HFF-Myc (cell line): ENCODE measurements at places on chromosomes 16 and 17.

DNA sequence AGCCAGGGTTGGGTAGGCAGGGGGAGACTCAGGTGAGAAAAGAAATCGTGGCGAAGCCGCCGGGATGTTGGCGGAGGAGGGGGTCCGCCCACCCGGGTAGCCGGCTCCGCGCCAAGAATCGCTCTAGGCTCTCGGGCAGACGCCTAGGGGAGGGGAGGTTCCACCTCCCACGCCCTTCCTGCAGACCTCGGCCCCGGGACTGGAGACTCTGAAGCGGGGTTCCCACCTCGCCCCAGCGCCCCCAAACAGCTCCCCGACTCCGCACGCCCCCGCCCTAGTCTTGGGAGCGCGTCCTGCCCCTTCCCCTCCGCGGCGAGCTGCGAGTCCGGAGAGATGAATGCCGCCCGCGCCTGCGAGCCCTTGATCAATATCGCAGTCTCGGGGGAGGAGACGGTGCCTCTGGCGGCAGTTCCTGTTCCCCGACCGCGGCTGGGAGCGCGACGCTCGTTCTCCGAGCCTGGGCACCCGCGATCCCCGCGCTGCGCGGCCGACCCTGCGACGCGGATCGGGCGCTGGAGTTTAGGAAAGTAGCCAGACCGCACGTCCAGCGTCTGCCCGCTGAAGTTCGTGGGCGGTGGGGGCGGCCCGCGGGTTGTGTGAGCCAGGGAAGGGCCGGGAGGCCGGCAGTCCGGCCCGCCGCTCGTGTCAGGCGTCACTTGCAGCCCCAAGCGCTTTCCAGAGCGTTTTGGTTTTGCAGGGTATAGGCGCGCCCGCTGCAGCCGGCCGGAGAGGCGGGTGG lies 790 bp downstream of the CRHR1 start:
- no peak for DNase-seq

- no peak for DNase-seq
Observed at GRCh38 chr17:78104540-78104941, 24.0 kb downstream of the TMC6 start.

DNA sequence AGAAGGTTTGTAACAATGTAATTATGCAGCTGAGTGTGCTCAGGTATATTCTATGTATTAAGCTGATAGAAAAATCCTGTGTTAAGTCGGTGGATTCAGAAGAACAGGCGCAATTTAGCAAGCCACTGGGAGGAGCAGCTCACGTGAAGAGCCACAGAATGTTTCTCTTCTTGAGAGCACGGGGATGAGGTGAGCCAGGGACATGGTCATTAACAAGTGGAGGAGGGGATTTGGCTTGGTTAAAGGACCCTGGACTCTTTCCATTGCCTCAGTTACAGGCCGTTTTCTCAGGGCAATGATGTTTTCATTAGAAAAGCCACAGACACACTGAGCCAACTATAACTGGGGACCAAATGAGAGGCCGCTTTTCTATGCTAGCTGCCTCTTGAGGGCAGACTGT lies 178.7 kb downstream of the SNX29 start:
- DNase-seq, result no peak

- no peak for DNase-seq
Observed at GRCh38 chr16:50464325-50465290, 83.6 kb upstream of the NKD1 start.

DNA sequence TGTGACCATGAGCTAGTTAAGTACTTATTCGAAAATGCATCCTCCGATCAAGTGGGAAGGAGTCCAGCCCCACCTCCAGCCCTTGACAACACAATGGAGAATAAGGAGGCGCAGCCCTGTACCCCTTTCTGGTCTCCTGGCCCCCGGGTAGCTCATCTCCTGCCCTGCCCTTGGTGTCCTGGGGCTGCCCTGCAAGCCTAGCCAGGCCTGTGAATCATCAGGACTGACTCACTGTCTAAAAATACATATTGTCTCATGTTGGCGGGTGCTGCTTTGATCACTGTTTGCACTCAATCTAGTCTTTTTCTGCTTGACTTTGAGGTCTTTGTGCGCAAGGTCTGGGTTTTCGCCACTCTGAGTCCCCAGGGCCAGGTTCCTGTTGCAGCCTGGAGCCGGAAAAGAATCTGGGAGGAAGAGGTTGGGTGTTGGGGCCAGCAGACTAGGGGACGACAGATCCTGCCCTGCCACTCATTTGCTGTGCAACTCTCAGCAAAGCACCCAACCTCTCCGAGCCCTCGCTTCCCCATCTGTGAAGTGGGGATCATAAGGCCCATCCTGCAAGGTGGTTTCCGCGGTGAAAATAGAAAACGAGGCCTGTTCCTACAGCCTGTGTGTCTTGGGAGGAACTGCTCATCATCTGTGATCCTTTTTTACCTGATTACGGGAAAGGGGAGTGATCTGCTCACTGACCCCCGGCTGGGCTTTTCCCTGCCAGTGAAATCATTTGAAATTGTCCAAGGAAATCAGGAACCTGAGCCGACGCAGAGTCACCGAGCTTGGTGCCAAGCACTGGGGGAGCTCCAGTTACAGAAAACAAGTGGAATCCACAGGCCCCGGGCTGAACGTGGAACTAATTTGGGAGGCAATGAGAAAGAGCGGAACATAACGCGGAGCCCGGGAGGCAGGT lies 230.4 kb downstream of the PARN start:
- no peak for DNase-seq

DNA sequence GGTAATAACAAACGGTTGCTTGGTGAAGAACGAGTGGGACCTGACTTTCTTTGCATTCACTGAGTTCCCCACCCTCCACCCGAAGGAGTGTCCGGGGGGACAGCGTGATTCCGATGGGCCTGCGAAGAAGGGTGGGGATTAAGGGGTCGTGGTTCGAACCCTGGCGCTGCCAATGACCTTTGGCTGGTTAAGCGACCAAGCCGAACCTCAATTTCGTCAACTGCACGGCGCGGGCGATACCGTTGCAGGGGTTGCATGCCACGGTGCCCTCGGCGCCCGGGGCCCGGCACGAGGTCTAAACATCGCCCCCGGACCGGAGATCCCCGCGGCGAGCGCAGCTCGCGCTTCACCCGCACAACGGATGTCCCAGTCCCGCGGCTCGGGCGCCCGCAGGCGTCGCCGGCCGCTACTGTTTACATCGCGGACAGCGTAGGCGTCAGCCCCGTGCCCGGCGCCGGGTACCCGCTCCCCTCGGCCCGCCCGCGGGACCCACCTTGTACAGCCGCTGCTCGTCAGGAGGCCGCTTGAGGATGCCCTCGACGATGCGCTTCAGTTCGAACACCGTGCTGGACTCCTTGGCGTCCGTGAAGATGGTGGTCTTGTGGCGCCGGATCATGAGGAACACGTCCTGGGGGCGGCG lies 460 bp downstream of the ELOB start:
- DNase-seq, result no peak

GRCh38 chr17:76671912-76672262 lies 28.3 kb upstream of the ST6GALNAC1 start:
- no peak for DNase-seq

DNA sequence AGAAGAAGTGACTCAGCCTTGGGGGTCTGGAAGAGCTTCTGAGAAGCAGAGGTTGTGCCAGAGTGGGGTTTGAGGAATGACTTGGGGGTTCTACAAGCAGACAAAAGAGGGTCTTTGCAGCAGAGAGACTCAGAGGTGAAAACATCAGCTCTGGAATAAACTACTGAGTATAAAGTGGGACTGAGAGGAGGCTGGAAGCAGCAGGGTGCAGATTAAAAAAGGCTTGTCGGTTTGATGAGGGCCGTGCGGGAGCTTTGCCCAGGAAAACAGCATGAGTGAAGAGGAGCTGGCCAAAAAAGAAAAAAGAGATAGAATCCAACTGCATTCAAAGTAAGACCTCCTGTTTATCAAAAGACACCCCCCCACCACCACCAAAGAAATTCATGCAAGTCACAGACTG lies 13.1 kb upstream of the ACE start:
- no peak for DNase-seq

- no peak for DNase-seq
Observed at GRCh38 chr17:33892717-33893591, 362.1 kb upstream of the CCL2 start.

DNA sequence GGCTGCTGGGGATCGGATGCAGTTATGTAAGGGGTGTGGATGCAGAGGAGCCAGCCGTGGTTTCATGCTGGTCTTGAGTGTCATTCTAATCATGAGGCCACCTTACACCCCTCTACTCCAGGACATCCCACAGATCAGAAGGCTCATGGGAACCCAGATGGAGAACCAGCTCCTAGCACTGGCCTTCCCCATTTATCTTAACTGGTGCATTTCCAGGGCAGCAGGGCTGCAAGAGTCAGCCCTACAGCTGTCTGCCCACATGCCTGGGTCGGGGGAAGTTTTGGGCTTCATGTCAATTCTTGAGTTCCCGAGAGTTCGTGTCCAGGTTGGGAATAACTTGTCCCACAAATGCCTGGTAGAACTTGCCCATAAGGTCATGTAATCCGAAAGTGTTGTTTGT lies 29.1 kb downstream of the RPTOR start:
- DNase-seq, result no peak

DNA sequence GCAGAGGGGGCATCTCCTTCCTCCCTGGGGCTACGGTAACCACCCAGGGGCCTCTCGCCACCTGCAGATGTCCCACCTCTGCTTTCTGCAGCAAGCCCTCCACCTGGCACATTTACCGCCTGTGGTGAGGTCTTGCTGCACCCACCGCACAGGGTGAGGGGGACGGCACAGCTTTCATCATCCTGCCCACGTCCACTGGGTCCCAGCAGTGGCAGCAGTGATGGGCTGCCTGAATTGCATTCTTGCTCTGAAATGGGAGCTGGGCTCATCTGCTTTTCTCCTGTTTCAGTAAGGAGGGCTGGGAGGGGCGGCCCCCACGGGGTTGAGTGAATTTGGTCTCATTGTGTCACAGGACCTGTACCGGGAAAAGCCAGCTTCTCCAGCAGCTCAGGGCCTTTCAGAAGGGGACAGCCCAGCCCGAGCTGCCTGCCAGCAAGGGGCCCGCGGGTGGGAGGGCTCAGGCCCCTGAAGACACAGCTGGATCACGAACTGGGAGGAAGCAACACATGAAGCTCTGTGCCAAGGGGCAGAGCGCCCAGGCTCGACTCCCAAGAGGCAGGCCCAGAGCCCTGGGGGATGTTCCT lies 12.7 kb downstream of the DNAAF8 start:
- DNase-seq, result no peak

- DNase-seq, result no peak
Observed at GRCh38 chr17:72125226-72125651, 4.4 kb downstream of the SOX9 start.

DNA sequence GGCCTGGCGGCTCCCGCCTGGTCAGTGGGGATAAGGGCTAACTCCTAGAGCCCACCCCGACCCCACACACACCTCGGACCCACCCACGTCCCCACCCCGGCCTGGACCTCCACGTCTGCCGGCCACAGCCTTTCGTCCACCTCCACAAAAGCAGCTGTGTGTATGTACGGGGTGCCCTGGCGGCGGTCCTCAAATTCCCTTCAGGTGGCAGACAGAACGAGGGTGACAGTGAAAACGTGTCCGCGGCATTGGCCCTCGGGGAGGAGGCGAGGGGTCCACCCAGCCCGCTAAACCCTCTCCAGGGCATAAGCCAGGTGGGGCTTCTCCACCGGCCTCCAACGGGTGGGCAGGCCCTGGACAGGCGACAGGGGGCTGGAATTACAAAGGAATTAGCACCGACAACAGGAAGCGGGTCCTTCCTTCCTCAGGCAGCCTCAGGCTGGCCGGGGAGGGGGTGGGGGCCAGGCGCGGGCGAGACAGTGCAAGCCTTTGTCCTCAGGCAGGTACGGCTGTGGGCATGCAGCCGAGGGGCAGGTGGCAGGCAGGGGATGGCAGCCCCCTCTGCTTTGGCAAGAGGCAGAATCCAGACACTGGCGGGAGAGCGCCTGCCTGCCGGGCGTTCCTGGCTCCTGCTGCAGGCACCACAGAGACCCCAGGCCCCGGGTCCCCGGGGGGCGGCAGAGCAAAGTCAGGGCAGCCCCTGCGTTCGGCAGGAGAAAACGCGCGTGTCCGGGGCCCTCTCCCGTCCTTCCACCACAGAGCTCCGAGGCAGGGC lies 12.3 kb upstream of the PITPNA start:
- DNase-seq, result no peak

DNA sequence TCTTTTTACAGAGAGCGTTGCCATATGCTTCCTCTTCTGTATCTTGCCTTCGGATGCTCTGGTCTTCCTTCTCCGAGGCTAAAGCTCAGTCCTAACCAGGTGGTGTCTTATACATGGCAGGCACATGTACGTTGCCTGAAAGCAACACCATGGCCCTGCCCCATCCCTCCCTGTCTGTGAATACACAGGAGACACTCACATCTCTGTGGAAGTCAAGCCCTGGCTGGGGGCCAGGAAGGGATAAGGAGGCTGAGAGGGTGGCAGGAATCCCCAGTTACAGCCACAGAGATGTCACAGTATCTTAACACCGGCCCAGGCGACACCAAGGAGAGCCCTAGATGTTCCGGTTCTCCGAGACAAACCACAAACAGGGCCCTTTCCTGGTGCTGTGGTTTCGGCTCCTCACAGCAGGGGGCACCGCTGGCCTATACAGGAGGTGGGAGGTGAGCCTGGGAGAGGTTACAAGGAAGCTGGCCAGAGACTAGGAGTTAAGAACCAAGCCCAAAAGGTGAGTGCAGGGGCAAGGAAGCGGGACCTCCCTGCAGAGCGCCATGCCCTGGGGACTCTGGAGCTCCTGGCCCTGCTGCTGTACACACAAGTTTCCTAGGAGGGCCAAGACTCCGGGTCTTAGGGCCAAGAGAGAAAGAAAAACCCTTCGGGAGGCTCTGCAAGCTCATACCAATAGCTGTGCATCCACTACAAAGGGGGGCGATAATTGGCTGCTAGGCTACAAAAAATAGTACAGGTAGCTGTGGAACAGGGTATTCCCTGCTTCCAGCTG lies 41.7 kb downstream of the SRL start:
- no peak for DNase-seq

DNA sequence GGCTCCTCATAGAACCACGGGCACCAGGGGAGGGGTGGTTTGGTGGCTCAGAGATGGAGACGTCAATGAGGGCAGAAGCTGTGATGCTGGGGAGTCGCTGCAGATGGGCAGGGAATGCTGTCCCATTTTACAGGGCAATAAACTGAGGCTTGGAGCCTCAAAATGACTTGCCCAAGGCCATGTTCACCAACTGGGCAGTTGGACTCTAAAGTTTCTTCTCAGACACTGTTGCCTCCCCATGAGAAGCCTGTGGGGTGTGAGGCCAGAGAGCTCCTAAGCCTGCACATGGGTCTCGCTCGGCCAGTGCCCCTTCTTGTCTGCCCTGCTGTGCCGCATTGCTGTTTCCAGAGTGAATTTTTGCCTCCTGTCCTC lies 38.6 kb downstream of the CPNE2 start:
- no peak for DNase-seq

DNA sequence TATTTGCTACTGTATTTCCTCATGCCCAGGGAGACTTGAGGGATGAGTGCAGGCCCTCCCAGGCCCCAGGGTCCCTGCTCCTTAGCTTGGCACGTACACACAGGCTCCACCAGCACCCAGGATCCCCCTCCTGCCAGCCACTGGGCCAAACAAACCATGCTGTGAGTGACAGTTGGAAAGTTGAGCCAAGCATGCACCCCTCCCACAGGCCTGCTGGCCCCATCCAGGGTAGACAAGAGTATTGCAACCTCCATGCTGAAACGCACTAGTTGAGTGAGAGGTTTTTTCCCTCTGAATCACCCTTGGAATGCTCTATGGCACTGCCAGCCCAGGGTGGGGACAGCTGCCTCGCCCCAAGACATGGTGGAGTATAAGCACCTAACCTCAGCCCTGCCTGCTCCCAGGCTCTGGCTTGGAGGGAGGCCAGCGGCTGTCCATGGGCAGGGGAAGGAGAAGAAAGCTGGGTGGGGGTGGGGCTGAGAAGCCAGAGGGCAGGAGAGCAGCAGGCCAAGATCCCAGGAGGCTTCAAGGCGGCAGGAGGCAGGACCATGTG lies 49.6 kb downstream of the PITPNM3 start:
- DNase-seq, result no peak
